Dermis microvascular lymphatic vessel endothelial cell (primary cell): ENCODE measurements at places on chromosomes 5 and 9. TPM values are rescaled to one million over a fixed set of nuclear protein-coding genes. Genes with fewer than 3 reads are reported as not detected.
A peak's percentile ranks its signal among the peaks of the same experiment; 100 is the strongest.

- DNase-seq: no peak
Measured at GRCh38 chr5:168988699-168989098, 312.2 kb downstream of the SLIT3 start.

- DNase-seq: no peak
Measured at GRCh38 chr9:103819936-103820335, 274.2 kb upstream of the SMC2 start.

DNA sequence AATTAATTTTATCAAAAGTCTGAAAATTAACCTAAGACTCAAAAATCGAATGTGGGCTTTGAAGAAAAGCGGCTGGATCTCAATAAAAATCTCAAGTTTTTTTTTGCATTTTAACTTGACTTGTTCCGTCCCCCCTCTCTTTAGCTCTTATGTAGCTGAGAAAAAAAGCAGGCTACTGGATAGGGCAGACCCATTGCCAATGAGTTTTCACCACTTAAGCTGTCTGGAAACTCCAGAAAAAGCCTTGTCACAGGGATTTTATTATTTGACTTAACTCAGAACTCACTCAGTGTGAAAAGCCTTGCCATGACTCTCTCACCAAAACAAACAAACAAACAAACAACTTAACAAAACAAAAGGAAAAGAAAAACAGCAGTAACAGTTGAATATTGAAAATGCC is 247.4 kb downstream of the CDH9 start:
- DNase-seq: no peak

DNA sequence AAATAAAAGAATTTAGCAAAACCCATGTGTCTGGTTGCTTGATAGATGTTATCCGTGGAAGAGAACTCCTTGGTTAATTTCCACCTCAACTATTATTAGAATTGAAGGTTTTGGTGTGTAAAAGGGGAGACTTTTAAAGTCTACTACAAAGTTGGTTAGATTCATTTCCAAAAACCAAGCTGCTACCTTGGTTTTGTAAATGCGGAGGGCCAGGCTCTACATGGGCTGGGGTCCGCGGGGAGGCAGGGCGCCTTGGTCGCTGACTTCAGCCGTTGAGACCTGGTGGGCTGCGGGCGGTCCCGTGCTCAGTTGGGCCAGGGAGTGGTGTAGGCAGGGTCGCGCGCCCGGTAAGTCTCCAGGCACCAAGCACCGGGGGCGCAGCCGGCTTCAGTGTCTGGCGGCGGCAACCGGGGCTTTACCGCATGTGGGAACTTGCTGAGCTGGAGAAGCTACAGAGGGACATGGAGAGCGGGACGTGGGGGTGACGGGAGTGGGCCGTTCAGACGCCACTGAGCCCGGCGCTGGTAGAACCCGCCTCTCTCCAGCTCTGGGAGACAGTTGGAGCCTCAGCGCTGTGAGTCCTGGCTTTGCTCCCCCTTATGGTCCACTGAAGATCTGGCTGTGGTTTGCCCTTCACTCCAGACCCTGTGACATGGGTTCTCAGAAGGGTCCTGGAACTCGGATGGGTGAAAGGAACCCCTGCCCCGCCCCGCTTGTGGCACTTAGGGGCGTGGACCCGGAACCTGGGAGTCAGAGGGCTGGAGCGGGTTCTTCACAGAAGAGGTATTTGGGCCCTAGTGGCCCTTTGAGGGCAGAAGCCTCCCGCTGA is 11.8 kb downstream of the NR2F1 start:
- no peak for DNase-seq

DNA sequence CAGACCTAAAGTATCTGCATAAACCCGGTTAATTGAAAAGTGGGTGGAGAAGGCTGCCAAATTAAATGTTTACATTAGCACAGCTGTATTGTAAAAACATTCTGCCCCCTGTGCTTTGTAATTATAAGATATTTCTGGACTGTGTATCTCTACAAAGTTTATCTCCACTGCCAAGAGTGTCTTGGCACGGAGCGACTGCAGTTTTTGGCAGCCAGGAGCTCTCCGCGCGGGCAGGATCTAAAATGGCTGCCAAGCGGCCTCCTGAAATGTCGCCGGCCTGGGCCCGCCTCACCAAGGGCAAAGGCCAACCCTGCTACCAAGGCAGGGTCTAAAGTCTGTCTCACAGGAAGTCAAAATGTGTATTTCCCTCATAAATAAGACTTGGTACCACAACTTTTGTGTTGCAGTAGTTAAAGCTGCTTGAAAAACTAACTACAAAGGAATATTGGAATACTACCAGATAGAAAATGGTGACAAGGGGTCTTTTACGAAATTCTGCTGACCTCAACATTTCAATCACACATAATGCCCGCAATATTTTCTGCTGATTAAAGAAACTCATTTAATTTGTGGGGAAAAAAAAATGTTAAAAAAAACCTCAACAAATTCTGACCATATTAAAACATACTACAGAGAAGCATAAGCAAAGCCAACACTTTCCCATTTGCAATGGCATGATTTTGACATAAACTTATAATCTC is 110.4 kb downstream of the NFIB start:
- DNase-seq: peak; percentile 43

- no peak for DNase-seq
Measured at GRCh38 chr5:109703829-109704228, 14.1 kb downstream of the MAN2A1 start.

DNA sequence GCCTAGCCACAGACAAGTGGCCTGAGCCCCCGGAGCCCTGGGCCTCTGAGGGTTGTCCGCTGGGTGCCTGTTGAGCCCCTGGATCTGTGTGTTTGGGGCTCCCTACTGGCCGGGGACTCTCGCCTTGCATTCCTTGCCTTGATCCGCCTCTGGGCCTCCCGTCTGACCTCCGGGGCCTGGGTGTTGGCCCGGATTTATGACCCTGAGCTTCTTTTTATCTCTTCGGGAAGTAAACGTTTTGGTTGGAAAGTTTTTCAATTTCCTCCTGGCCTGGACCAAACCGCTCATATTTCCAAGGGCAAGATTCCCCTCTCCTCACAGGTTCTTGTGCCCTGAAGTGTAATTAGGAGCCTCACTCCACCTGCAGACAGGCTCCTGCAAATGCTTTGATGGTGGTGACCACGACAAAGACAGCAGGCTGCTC is 69.3 kb upstream of the EGFLAM start:
- DNase-seq: no peak

DNA sequence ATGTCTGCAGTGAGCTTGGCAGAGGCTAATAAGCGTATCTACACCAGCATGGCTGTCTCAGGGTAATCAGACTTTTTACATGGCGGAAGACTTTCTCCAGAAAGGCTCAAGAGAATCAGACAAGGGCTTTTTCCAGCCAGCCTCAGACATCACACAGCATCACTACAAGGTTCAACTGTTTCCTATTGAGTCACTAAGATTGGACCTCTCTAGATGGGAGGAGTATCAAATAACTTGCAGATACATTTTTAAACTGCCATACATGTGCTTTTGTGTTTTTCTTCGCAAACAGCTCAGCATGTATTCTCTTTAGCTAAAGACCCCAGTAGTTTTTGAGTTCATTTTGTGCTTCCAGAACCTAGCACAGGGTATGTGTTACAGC is 22.9 kb upstream of the PIK3R1 start:
- DNase-seq: no peak

GRCh38 chr9:111900858-111901612 is 4.4 kb downstream of the UGCG start:
- no peak for DNase-seq

DNA sequence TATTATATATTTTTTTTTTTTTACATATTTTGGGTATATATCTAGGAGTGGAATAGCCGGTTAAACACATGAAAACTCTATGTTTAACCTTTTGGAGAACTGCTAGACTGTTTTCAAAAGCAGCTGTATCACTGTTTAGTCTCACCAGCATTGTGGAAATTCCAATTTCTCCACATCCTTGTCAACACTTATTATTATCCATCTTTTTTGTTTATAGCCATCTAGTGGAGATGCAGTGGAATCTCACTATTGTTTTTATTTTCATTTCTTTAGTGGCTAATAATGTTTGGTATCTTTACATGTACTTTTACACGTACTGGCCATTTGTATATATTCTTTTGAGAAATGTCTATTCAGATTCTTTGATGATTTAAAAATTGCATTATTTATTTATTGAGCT is 22.7 kb upstream of the CCDC180 start:
- no peak for DNase-seq

DNA sequence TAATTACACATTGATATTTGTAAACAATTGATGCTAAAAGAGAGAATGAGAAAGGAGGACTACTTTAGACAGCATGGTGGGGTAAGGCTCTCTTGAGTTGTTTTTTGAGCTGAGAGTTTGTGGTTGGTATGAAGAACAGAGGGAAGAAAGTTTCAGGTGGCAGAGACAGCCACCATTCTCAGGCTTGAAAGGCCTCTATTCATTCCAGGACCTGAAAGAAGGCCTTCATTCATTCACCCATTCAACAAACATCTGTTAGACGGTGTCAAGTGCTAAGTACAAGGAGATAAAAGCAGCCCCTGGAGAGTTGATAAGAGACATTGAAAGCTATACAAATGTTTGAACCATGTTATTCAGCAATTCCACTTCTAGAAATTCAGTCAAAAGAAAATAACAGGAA is 21.7 kb upstream of the ADAM19 start:
- no peak for DNase-seq

GRCh38 chr5:54634089-54634488 is 116.5 kb downstream of the SNX18 start:
- DNase-seq: no peak

GRCh38 chr5:148912714-148913398 is 86.4 kb downstream of the ADRB2 start:
- peak; percentile 91 for DNase-seq

DNA sequence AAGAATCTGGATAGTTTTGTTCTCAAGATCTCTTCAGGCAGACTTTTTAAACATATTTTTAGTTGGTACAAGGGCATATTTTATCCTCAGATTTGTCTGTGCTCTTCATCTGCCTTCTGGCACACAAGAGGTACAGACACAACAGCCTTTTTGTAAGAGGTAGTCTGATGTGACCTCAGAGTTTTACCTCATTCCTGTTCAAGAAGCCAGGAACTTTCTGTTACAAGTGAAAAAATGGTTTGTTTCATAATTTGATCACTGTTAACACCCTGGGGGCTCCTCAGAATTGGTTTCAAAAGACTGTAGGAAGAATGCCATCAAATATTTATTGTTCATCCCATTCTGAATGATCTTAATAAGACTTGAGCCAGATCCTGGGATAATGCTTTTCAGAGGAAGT is 136.7 kb downstream of the PRKACG start:
- DNase-seq: no peak

DNA sequence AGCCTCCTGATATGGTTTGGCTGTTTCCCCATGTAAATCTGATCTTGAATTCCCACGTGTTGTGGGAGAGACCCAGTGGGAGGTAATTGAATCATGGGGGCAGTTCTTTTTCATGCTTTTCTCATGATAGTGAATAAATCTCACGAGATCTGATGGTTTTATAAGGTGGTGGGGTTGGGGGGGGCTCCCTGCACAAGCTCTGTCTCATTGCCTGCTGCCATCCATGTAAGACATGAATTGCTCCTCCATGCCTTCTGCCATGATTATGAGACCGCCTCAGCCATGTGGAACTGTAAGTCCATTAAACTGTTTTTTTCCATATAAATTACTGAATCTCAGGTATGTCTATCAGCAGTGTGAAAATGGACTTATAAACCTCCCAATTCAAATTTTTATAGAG is 12.8 kb downstream of the XRCC4 start:
- DNase-seq: no peak

DNA sequence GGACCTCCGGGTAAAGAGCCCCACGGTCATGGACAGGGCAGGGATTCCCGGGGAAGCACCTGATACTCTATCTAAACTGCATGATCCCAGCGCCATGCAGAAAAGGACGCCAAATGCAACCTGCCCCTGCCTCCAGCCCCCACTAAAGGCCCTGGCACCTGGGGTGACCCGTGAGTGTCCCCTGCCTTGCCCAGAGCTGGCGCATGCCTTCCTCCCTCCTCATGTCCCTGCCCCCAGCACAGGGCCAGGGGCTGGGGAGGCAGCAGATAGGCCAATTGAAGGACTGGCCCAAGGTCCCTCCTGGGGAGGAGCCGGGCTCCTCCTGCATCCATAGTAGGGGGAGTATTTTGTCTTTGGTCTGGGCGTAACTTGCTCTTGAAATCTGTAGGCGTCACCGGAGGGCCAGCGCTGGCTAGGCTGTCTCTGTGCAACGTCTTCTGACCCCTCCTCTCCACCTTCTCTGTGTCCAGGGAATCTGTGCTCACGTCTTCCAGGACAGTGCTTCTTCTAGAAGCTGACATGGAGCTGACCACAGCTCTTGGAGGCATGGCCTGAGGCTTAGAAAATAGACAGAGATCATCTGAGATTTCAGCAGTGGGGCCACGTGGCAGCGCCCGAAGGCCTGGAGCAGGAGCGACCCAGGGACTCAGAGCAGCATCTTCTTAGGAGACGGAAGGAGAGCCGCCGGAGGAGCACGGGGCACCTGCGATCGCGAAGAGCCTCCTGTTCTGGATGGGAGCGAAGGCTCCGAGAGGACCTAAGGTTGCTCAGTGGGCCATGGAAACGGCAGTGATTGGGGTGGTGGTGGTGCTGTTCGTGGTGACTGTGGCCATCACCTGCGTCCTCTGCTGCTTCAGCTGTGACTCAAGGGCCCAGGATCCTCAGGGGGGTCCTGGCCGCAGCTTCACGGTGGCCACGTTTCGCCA is 660 bp downstream of the SPAAR start:
- no peak for DNase-seq

- no peak for DNase-seq
Measured at GRCh38 chr9:21443849-21444625, 3.8 kb downstream of the IFNA1 start.

GRCh38 chr9:38227061-38227540 is 158.1 kb upstream of the SHB start:
- peak; percentile 62 for DNase-seq

- no peak for DNase-seq
Measured at GRCh38 chr5:81422671-81423070, 28.7 kb upstream of the ACOT12 start.

GRCh38 chr9:96169484-96169883 is 132.5 kb downstream of the HSD17B3 start:
- no peak for DNase-seq

Gene PCDHA13
- total RNA-seq: under 0.01 TPM in 2 replicates

Gene MYMK
- not detected in 2 replicates for total RNA-seq

Gene PPIC
- 50.1 and 66.2 TPM in 2 replicates for total RNA-seq

Gene SPATA31A3
- not detected in 2 replicates for total RNA-seq

Gene ERAP2
- total RNA-seq: 3.9 and 4.9 TPM in 2 replicates

Gene TEK
- 147 and 167 TPM in 2 replicates for total RNA-seq

Gene PCDHB16
- 0.13 and 0.76 TPM in 2 replicates for total RNA-seq

Gene DNM1
- 0.13 and 0.38 TPM in 2 replicates for total RNA-seq

Gene FAM193B
- total RNA-seq: 9.8 and 15.8 TPM in 2 replicates

Gene C9orf50
- not detected in 2 replicates for total RNA-seq

Gene PCSK5
- total RNA-seq: 1.0 and 1.5 TPM in 2 replicates

Gene TLX3
- total RNA-seq: not detected in 2 replicates

Gene GCNT4
- 0.13 TPM in 2 replicates for total RNA-seq
